Spleen (tissue), 13 donors: ENCODE measurements at places on chromosomes 16 and 17.
A peak's percentile ranks its signal among the peaks of the same experiment; 100 is the strongest.

DNA sequence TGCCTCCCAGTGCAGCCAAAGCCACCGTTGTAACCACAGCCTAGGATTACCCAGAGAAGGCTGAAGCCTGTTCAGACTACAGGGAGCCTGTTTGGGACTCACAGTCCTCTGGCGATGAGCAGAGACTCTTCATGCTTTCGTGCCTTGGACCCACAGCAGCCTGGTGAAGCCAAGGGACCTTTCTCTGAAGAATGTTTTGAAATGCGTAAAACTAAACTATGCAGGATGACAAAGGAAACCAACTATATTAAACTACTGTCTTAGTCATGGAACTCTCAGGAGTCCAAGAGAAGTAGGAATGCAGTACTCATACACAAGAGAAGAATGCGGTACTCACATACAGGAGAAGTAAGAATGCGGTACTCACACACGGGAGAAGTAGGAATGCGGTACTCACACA is 20.9 kb downstream of the ABR start:
- no peak for DNase-seq

DNA sequence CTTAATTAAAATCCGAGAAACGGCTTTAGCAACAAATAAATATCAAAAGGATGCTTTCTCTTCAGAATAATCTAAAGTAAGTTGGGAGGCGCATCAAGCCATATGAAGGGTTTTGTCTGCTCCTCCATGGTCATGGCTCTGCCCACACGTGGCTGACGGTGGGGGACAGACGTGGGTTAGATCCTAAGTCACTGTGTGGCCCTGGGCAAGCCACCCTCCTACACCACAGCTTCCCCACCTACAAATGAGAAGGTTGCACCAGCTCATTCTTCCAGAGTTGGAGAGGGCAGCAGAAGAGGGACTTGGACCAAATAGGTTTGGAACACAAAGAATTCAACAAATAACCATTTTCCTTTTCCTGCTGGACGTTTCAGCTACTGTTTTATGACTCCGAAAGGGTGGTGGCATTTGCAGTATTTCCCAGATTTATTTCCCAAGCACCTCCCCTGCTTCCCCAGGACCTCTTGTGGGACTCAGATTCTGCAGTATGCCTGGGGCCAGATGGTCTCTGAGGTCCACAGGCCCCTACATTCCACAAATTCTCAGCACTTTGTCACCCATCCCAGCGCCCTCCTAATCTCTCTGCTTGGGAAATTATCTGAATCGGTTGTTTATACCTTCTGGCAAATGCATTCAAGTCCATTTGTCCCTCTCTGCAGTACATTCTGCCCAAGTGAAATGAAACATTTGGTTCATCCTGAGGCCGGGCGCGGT is 17.8 kb downstream of the LRRC75A start:
- no peak for DNase-seq

DNA sequence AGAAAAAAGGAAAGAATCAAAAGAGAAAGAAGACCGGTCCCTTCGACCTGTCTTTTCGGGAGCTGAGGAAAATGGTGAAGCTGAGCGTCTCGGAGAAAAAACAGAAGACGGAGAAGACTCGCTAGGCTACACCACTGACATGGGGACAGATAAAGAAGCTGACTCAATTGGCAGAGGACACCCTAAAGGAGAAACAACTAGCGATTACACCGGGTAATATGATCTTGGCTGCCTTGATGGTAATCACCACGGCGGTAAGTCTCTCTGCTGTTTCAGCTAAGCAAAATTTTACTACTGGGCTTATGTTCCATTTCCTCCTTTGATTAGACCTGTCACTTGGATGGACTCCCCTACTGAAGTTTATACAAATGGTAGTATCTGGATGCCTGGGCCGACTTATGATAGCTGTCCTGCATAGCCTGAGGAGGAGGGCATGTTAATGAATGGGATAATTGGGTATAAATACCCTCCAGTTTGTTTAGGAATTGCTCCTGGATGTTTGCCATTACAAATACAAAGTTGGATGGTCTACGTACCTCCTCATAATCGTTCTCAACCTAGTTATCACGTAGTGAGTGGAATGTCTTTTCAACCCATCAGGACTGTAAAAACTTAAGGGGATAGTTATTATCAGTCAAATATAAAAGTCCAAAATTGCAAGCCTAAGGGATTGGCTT is 24.1 kb downstream of the ALOX15B start:
- no peak for DNase-seq

DNA sequence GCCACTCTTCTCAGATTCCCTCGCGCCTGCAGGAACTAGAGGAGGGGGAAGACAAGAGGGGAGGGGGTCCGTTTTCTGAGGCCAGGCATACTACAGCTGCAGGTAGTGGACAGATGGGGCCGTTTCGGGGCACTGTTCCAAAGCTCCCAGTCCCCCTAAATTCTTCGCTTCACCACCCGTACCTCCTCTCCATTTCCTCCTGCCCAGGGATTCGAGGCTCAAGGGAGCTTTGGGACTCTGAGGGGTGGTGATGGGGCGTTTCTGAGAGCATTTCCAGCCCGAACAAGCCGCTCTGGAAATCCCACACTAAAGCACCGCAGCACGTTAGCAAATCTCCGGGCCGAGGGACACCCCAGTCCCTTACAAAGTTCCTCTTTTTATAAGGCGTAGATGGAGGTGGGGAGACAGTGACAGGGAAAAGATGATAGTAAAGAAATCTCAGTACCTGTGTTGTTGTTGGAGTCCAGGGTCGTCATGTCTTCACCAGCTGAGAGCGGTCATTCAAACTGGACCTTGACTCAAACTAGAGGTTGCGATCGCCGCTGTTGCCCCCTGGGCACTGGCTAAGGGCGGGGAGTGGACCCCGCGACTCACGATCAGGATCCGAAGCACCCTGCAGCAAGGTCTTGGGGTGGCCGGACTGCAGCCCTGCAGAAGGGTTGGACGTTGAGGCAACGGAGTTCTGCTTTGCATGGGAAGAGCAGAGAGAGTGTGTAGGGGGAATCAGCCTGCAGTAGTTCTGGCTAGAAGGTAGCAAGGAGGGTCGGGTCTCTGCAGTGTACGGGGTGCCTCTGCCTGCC is 570 bp downstream of the NR1D1 start:
- peak; percentile 86 for DNase-seq

GRCh38 chr16:82891918-82892317 is 265.1 kb downstream of the CDH13 start:
- DNase-seq: no peak

DNA sequence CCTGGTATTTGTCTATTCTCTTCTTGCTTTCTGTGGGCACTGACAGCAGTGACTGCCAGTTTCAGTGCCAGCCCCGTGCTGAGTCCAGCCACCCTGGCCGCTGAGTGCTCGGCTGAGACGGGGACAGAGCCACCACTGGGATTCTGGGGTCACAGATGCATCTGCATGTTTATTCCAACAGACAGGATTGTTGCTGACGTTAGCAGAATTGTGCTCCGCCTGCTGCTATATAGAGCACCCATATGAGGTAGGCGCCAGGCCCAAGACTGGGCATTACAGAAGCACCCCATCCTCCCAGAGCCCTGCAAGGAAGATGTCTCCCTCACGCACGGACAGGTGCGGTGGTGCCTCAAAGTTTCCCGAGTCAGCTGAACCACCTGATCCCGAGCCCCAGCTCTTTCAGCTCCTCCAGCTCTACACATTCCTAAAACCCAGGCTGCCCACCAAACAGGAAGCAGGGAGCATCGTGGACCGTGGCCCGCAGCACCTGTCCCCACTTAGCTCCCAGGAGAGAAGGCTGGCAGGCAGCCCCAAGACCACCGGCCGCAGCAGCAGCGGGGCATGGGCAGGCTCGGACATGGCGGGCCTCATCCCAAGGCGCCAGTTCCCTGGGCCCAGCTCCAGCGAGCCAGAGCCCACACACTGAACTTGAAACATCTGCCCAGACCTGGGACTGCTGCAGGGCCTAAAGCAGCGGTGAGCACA is 44.9 kb upstream of the RASD1 start:
- no peak for DNase-seq

DNA sequence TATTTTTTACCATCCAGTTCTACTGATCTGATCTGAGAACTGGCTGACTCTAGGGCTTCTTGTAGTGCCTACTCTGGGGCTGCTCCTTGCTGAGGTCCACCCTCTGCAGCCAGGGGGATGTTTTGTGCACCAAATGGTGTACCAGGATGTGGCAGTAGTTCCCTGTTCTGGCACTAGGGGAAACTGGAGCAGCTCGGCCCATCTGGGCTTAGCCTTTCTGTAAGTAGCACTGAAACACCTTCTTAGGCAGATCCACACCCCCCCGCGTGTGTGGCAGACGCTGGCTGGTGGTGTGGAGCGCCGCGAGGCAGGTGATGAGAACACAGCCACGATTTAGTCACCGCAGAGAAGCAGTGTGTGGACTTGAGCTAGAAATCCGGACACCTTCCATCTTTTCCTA is 17.0 kb downstream of the DUSP14 start:
- DNase-seq: no peak

DNA sequence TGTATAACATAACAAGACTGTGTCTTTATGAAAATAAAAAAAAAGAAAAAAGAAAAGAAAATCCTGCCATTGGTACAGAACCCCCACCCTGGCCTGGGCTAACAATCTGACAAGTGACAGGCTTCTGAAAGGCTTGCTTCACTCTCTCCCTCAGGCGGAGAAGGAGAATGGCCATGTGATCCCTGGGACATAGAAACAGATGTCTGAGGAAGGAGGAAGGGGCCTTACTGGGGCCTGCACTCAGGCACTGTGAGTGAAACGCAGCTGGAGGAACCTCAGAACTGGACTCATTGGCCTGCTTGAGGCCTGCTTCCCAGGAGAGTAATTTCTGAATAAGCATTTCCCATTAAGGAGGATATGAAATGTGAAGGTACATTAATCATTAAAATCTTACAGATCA is 17.5 kb downstream of the MAP3K14 start:
- no peak for DNase-seq

DNA sequence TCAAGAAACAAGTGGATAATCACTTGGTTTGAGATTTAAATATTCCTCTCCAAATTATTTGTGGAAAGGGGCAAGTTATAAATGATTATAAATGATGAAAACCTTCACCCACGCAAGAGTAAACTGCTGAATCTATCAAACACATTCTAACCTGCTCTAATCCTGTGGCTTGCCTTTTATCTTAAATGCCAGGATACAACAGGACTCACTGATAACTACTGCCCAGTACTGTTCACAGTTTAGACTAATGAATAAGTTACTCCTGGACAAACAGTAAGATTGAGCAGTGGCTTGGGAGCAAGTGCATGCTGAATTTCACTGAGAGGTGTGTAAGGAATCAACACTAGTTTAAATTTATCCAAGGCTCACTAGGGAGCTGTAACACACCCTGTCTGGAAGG is 31.1 kb downstream of the IGF2BP1 start:
- no peak for DNase-seq

GRCh38 chr16:35208001-35208935 is 1748.9 kb downstream of the TP53TG3F start:
- DNase-seq: peak; percentile 68

DNA sequence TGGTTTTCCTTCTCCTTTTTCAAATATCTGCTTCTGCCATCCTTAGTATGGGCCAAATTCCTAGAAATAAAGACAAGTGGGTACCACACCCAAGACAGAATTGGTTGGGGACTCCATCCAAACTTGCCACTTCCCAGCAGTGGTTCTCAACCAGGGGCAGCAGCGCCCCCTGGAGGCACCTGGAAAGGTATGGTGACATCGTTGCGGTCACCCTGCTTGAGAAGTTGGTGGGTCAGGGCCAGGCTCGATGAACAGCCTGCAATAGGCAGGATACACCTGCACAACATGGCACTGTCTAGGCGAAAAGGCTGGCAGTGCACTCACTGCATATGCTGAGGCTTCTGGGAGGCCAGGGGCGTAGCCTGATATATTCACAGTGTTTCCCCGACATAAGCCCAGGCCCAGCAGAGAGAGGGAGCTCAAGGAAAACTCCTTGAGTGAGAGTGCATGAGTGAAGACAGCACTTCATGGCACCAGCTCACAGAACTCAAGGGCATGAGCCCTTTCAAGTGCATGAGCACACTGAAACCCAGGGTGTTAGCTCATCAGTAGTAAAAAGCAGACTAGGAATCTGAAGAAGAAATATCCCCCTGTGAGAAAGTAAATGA is 57.7 kb downstream of the CMC2 start:
- DNase-seq: peak; percentile 79

- DNase-seq: no peak
Observed at GRCh38 chr17:40303009-40303657, 5.8 kb upstream of the RARA start.

- DNase-seq: no peak
Observed at GRCh38 chr17:31068291-31068690, 26.5 kb upstream of the NF1 start.

- no peak for DNase-seq
Observed at GRCh38 chr16:68993456-68993855, 112.0 kb upstream of the HAS3 start.

GRCh38 chr16:72530434-72530833 is 358.5 kb upstream of the PMFBP1 start:
- no peak for DNase-seq

- peak; percentile 94 for DNase-seq
Observed at GRCh38 chr16:3020604-3021448, 658 bp downstream of the TNFRSF12A start.
